NCI-H524 (cell line): ENCODE measurements at places on chromosomes 5 and 9.

DNA sequence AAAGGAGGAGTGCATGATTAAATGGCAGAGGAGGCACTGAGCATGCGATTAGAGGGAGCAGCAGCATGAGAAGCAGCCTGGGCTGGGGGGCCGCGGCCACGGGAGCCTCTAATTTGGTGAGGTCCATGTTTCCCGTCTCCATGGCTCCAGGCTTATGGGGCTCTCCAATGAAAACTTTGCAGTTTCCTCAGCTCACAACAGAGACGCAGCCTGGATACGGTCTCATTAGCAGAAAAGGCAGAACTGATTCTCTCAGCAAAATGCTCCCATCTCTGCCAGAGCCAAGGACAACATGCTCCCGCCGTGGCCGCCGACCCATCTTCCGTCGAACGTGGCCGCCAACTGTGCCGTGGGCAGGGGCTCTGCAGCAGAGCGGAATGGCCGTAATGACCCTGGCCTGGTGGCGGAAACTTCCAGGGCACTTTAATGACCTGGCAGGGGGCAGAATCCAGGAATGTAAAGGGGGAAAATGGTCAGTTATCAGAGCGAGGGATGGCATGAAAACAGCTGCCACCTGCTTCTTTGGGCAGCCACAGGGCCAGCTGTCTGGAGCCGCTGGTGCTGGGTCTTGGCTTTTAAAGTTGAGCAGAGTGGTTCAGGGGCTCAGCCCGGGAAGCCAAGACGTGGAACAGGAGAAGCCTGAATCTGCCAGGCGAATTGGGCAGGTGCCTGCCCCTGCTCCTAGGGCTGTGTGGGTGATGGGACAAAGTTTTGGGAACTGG is 76.5 kb downstream of the COL5A1 start:
- DNase-seq: peak; percentile 54

DNA sequence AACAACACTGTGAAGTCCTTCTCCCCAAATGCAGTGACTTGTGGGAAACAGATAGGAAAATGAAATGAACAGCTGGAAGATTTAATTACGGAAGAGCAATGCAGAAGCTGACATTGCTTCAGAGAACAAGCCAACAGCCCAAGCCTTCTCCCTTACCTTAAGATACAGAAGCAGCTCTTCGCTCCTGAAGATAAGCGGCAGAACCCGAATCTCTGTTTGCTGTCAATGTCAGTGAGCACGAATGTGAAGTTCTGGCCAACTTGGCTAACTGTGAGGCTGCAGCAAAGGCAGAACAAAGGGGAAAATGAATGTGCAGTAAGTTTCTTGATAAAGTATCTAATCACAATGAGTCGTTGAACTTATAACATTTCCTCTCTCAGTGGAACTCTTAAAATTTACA is 172.4 kb downstream of the DENND1A start:
- no peak for DNase-seq

GRCh38 chr5:126972062-126972895 is 58.1 kb downstream of the MARCHF3 start:
- no peak for DNase-seq

- no peak for DNase-seq
Measured at GRCh38 chr9:120846251-120846889, 3.6 kb upstream of the PSMD5 start.

- no peak for DNase-seq
Measured at GRCh38 chr9:75188756-75189155, 100.4 kb downstream of the OSTF1 start.

- DNase-seq: peak; percentile 79
Measured at GRCh38 chr9:33676746-33677505, 118.4 kb upstream of the PRSS3 start.

- DNase-seq: no peak
Measured at GRCh38 chr5:132263548-132264261, 6.2 kb downstream of the PDLIM4 start.
